ENCODE measurements at places on chromosomes 11 and 22.
A peak's percentile ranks its signal among the peaks of the same experiment; 100 is the strongest.

DNA sequence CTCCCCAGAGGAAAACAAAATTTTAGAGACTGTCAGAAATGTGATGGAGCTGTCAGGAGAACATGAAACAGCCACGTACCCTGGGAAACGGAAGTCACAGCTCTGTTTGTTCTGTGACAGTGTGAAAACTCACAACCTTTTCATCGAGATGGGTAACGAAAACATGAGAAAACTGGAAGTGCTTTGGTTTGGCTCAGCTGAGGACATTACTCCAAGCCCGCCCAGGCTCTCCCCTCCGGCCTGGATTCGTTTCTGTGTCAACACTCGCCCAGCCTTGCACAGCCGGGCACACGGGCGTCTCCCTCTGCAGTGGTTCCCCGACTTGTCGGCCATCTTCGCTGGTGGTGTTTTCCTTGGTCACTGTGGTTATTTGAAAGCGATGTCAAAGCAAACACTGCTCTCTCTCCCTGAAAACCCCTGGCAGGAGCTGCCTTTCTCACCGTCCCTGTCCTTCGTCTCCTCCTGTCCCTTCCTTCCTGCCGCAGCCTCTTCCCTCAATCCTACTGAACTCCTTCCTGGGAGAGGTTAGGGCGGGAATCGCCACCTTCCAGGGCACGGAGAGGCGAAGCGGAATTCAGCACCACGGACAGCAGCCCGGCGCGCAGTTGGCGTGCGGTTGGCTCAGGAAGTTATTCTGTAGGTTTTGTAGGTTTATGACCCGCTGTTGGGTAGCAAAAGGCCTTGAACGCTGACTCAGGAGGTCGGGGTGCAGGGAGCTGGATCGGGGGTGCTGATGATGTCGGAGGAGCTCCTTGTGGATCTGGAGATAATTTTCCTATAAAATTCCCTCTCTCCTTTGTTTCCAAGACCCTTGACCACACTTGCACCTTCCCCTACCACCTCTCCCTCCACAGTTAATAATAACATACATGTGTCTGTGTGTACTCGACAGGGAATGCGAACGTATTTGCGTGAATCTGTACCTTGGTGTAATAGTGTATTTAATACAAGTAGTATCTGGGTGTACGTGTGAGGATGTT is 13.1 kb upstream of the RPS19BP1 start:
- DNase-seq = peak; percentile 83

- no peak for DNase-seq
Measured at GRCh38 chr11:33214767-33215166, 42.4 kb upstream of the HIPK3 start.

- no peak for DNase-seq
Measured at GRCh38 chr22:24430431-24431308, 3.3 kb downstream of the ADORA2A start.

DNA sequence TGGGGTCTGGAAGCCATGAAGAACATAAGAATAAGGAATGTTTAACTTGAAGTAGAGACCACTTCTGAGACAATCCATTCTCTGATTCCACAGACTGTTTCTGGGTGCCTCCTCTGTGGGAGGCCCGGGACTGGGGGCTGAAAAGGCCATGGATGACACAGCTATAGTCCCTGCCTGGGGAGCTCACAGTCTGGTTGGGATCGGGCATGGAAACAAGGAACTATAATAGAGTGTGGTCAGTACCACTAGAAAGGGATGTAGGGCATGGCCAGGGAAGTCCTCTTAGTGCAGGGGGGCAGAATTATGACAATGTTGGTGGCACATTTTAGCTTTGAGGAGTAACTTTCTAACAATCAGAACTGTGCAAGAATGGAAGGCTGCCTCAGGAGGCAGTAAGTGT is 9.2 kb upstream of the KCNE3 start:
- DNase-seq = no peak

DNA sequence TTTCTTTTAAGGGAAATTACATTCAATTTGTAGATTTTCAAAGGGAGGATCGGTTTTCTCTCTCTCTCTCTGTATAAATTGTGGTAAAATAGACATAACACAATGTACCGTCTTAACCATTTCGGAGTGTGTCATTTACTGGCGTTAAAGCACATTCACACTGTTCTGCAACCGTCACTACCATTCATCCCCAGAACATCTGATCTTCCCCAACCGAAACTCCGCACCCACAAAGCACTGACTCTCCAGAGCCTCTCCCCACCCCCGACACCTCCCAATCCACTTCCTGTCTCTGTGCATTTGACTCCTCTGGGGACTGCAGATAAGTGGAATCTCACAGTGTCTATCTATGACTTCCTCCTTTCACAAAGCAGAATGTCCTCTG is 15.9 kb upstream of the GRAMD4 start:
- peak; percentile 99 for DNase-seq

DNA sequence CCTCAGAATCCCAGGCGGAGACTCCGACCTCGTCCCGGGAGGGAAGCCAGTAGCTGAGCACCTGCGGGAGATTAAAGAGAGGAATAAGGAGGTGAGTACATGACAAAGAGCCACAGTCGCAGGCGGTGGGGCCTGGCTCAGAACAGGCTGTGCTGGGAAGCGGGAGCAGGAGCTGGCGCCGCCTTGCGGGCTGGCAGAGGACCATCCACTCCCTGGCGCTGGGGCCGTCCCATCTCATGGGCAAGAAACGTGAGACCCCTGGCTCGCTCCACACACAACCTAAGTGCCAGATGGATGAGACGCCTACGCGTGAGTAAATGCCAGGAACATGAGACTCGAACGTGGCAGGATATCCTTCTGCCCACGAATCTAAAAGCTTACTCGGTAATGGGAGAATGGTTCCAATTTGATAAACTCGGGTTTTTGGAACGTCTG is 6.3 kb downstream of the CEND1 start:
- peak; percentile 84 for DNase-seq

DNA sequence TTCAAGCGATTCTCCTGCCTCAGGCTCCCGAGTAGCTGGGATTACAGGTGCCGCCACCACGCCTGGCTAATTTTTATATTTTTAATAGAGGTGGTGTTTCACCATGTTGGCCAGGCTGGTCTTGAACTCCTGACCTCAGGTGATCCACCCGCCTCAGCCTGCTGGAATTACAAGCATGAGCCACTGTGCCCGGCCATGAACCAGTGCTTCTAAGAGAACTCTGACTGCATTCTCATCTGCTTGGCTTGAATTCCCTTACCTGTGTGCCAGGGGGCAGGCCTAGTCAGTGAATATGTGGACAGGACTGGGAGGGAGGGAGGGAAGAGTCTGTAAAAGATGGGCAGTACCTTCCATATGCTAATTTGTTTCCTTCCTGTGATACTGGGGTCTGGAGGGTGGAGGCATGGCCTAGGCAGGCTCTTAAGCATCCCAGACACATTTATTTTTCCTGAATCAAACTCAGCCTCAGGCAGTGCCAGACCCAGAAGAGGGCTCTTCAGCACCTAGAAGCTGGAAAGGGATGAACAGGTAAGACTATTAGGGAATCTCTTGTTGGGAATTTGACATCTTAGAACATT is 6.6 kb downstream of the RPS25 start:
- DNase-seq = no peak

DNA sequence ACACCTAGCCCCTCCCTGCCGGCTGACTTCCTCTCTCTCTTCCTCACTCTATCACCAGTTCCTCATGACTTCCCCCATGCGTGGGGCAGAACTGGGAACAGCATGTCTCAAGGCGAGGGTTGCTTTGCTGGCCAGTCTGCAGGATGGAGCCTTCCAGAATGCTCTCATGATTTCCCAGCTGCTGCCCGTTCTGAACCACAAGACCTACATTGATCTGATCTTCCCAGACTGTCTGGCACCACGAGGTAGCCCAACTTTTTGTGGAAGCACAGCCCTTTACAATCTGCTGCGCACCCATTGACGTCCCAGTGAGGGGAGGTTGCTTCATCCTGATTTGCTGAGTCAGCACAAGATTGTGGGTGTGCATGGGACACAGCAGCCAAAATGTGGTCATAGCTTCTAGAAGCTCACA is 8.6 kb downstream of the TCN2 start:
- DNase-seq = no peak

DNA sequence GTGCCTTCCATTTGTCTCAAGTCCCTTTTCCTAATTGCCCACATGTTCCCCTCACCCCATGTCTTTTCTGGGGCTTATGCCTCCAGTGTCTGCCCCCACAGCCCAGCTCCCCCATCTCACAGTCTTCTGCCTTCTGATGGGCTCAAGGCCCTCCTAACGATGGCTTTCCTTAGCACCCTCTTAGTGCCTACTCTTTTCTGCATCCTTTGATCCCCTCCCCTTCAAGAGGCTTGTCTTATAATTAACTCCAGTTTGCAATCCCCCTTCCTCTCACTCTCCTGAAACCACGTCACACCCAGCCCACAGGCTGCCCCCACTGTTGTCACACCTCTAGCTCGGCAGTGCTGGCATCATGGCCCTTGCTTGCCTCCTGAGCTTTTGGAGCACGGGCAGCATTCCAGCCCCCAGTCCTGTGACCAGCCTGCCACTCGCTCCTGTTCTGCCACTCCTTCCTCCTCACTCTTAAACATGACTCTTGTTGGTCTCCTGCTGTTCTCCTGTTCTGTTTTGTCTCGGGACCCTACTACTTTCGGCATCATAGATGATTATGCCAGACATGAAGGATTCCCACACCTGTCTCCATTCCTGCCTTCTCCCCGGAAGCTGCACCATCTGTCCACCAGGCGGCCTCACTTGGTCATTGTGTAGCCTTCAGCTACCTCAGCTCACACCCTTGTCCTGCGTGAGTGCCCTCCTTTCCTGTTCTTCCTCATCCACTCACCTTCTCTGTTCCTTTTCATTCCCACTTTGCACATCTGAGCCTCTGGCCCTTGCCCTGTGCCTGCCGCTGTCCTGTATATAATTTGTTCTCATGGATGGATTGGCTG is 26.1 kb downstream of the UBE2L3 start:
- peak; percentile 21 for DNase-seq

GRCh38 chr11:32385998-32386397 is 49.3 kb downstream of the WT1 start:
- DNase-seq = peak; percentile 73

GRCh38 chr11:75813622-75814039 is 1.4 kb upstream of the UVRAG start:
- DNase-seq = no peak
